Suprapubic skin (tissue), 4 donors: ENCODE measurements at places on chromosomes 6 and 20. TPM values are rescaled to one million over a fixed set of nuclear protein-coding genes. Genes with fewer than 3 reads are reported as not detected.

UST gene
- total RNA-seq = 17.1 TPM

CST2 gene
- total RNA-seq = 1.1 TPM

RIPPLY2 gene
- total RNA-seq = not detected

FAM217B gene
- 2.8 TPM for total RNA-seq

MEA1 gene
- total RNA-seq = 64.2 TPM

CRISP3 gene
- total RNA-seq = 17.9 TPM

- no peaks in the 10 kb centered on the region for H3K36me3 ChIP-seq
- no peaks in the 10 kb centered on the region for H3K4me1 ChIP-seq
- no peak for DNase-seq
- no peak overlapping the region for H3K27ac ChIP-seq
- no peak overlapping the region for H3K4me3 ChIP-seq
- H3K27me3 ChIP-seq = no peaks in the 10 kb centered on the region
Measured at GRCh38 chr6:121539439-121539838, 104.0 kb downstream of the GJA1 start.

- no peak overlapping the region for H3K27ac ChIP-seq
- no peaks in the 10 kb centered on the region for H3K4me1 ChIP-seq
- no peak overlapping the region for H3K4me3 ChIP-seq
- H3K36me3 ChIP-seq = peaks cover 11% of the 10 kb centered on the region
- H3K27me3 ChIP-seq = no peaks in the 10 kb centered on the region
Measured at GRCh38 chr20:51656726-51657260, 111.4 kb downstream of the ATP9A start.

DNA sequence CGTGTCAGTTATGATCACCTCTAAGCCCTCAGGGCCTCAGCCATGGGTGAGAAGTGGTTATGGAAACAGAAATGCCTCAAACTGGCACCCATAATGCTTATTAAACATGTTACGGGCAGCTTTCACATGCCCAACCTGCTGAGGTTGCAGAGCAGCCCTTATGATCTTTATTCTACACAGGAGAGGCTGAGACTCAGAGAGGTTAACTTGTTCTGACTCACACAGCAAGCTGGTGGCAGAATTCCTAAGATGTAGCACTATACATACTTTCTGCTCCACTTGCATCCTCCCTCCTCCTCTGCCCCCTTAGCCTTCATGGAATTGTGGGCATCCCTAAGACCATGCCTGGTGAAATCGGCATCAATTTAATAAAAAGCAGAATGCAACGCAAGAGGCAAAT lies 34.7 kb upstream of the IGF2R start:
- DNase-seq = no peak
- no peaks in the 10 kb centered on the region for H3K27me3 ChIP-seq
- H3K36me3 ChIP-seq = no peaks in the 10 kb centered on the region
- no peak overlapping the region for H3K4me3 ChIP-seq
- H3K4me1 ChIP-seq = no peaks in the 10 kb centered on the region

GRCh38 chr6:147507162-147508041 lies 1.1 kb upstream of the SAMD5 start:
- peak overlapping the region; percentile 61 for H3K4me3 ChIP-seq
- H3K27me3 ChIP-seq = peaks cover 41% of the 10 kb centered on the region
- H3K27ac ChIP-seq = peak overlapping the region; percentile 47
- peaks cover 34% of the 10 kb centered on the region for H3K4me1 ChIP-seq

GRCh38 chr20:49215232-49215631 lies 4.0 kb upstream of the DDX27 start:
- no peak for DNase-seq
- H3K27me3 ChIP-seq = no peaks in the 10 kb centered on the region
- no peak overlapping the region for H3K4me3 ChIP-seq
- no peak overlapping the region for H3K27ac ChIP-seq
- H3K36me3 ChIP-seq = no peaks in the 10 kb centered on the region

- H3K4me3 ChIP-seq = no peak overlapping the region
- no peak for DNase-seq
Measured at GRCh38 chr20:16175322-16175961, 397.8 kb downstream of the KIF16B start.

- H3K27me3 ChIP-seq = no peaks in the 10 kb centered on the region
- no peak for DNase-seq
- H3K27ac ChIP-seq = peak overlapping the region; percentile 56
- H3K4me3 ChIP-seq = peak overlapping the region; percentile 40
- H3K36me3 ChIP-seq = no peaks in the 10 kb centered on the region
- peaks cover 14% of the 10 kb centered on the region for H3K4me1 ChIP-seq
Measured at GRCh38 chr20:3981132-3981452, 34.3 kb downstream of the RNF24 start.

DNA sequence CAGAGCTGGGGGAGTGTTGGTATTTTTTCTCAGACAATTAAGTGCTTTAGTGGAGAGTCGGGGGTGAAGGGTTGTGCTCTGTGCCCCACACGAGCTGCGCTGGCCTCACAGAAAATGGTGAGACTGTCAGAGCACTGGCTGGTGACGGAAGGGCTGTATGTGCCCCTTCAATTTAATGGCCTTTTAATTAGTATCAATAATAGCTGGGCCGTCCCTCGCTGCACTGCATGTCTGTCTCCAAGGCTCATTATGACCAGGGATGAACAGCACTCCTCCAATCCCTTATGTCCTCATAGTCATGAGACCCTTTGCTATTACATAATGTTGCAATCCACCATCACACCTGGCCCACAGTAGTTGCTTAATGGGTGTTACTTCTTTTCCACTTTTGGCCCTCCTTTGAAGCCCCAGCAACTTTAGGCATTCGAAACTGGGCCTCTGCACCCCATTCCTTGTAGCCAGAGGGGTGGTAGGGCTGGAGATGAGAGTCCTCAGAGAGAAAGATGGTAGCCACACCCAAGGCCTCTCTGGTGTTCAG lies 9.5 kb upstream of the RALY start:
- H3K4me1 ChIP-seq = no peaks in the 10 kb centered on the region
- no peak overlapping the region for H3K27ac ChIP-seq
- H3K4me3 ChIP-seq = no peak overlapping the region
- H3K36me3 ChIP-seq = no peaks in the 10 kb centered on the region

DNA sequence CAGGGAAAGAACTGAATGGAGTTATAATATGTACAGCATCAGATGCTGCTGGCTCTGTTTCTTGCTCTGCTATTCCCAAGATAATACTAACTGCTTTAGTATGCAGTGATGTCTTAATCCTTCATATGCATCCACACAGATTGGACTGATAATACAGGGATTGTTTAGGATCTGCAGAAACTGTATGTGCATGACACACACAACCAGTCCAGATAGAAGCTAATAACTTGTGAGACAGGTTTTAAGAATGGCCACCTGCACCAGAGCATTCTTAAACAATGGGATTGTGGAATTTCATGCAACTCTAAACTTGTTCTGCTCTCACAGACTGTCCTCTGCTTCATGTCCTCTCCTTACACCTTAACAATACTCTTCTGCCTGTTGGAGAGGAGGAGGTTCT lies 90.9 kb downstream of the SPTLC3 start:
- H3K4me3 ChIP-seq = no peak overlapping the region
- no peak for DNase-seq

- H3K36me3 ChIP-seq = no peaks in the 10 kb centered on the region
- H3K4me3 ChIP-seq = peak overlapping the region; percentile 77
- H3K27ac ChIP-seq = no peak overlapping the region
- H3K4me1 ChIP-seq = peaks cover 12% of the 10 kb centered on the region
- H3K27me3 ChIP-seq = peaks cover 16% of the 10 kb centered on the region
- no peak for DNase-seq
Measured at GRCh38 chr6:160347259-160348222, 637 bp upstream of the SLC22A3 start.

GRCh38 chr20:15445056-15445840 lies 1107.8 kb upstream of the FLRT3 start:
- H3K4me1 ChIP-seq = no peaks in the 10 kb centered on the region
- H3K4me3 ChIP-seq = no peak overlapping the region
- no peaks in the 10 kb centered on the region for H3K36me3 ChIP-seq

GRCh38 chr6:92377137-92377536 lies 1042.2 kb downstream of the EPHA7 start:
- no peak overlapping the region for H3K27ac ChIP-seq
- DNase-seq = no peak
- H3K36me3 ChIP-seq = no peaks in the 10 kb centered on the region

DNA sequence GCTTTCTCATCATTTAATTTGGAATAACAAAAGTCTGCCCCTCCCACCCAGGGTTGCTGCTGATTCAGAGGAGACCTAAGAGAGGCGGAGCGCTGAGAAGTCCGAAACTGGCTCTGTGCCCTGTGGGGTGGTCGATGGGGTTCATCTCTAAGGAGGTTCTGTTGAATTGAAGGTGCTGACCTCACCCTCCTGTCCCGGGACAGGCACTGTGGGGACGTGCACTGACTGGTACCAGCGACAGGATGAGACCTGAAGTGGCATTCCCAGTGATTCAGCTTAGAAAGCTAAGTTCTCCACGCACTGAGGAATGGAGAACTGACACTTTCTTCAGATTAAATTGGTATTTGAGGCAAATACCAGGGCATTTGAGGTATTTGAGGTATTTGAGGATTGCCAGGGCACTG lies 1.3 kb downstream of the GUCA1B start:
- H3K4me1 ChIP-seq = peaks cover 11% of the 10 kb centered on the region
- no peak for DNase-seq
- no peak overlapping the region for H3K27ac ChIP-seq
- H3K4me3 ChIP-seq = no peak overlapping the region

DNA sequence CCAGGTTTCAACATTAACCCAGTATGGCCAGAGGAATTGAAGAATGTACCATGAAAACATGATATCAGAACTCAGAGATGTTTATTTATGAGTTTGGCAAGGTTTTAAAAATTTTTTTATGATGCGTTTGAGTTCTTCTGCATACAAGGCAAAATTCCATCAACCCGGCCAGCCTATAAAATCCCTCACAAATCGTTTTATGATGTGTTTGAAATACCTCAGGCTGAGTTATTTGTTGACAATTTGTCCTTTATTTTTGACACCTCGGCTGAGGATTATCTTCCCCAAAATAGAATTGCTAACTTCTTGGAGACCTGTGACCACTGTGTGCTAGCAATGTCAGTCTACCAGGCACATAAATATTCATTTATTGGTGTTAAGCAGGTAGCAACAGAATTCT lies 91.9 kb upstream of the SLC24A3 start:
- no peaks in the 10 kb centered on the region for H3K36me3 ChIP-seq
- no peaks in the 10 kb centered on the region for H3K27me3 ChIP-seq
- peaks cover 10% of the 10 kb centered on the region for H3K4me1 ChIP-seq
- H3K27ac ChIP-seq = no peak overlapping the region
- no peak overlapping the region for H3K4me3 ChIP-seq
- no peak for DNase-seq

- H3K27ac ChIP-seq = no peak overlapping the region
- DNase-seq = no peak
- no peak overlapping the region for H3K4me3 ChIP-seq
- no peaks in the 10 kb centered on the region for H3K27me3 ChIP-seq
Measured at GRCh38 chr6:54198134-54198533, 86.9 kb downstream of the MLIP start.

DNA sequence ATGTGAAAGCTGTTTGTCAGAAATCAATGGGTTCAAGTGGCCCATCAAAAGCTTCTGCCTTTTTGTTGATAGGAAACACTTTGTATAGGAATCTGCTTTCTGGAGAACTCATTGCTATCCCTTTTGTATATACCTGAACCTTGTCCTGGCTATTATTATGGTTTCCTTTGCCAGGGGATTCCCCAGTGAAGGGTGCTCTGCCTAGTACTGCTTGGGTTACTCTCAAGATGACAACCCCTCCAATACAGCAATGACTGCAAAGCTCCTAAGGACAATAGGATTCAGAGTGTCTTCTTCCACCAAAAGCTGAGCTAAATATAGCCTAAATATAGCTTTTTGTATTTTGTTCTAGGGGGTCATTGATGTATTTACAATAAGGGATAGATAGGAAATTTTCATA lies 54.0 kb upstream of the PTPRK start:
- peaks cover 8% of the 10 kb centered on the region for H3K4me1 ChIP-seq
- H3K27ac ChIP-seq = no peak overlapping the region
- no peaks in the 10 kb centered on the region for H3K27me3 ChIP-seq

GRCh38 chr6:9632026-9632425 lies 782.8 kb downstream of the TFAP2A start:
- no peaks in the 10 kb centered on the region for H3K36me3 ChIP-seq
- H3K27me3 ChIP-seq = no peaks in the 10 kb centered on the region
- H3K27ac ChIP-seq = no peak overlapping the region
- no peaks in the 10 kb centered on the region for H3K4me1 ChIP-seq
- no peak overlapping the region for H3K4me3 ChIP-seq
- no peak for DNase-seq
